ENCODE measurements at places on chromosomes 5 and 9.

GRCh38 chr9:137969685-137970084 is 92.1 kb downstream of the CACNA1B start:
- DNase-seq = no peak

- no peak for DNase-seq
Measured at GRCh38 chr5:112436144-112436543, 17.1 kb upstream of the EPB41L4A start.

- DNase-seq = no peak
Measured at GRCh38 chr5:109921735-109922380, 232.1 kb downstream of the MAN2A1 start.

DNA sequence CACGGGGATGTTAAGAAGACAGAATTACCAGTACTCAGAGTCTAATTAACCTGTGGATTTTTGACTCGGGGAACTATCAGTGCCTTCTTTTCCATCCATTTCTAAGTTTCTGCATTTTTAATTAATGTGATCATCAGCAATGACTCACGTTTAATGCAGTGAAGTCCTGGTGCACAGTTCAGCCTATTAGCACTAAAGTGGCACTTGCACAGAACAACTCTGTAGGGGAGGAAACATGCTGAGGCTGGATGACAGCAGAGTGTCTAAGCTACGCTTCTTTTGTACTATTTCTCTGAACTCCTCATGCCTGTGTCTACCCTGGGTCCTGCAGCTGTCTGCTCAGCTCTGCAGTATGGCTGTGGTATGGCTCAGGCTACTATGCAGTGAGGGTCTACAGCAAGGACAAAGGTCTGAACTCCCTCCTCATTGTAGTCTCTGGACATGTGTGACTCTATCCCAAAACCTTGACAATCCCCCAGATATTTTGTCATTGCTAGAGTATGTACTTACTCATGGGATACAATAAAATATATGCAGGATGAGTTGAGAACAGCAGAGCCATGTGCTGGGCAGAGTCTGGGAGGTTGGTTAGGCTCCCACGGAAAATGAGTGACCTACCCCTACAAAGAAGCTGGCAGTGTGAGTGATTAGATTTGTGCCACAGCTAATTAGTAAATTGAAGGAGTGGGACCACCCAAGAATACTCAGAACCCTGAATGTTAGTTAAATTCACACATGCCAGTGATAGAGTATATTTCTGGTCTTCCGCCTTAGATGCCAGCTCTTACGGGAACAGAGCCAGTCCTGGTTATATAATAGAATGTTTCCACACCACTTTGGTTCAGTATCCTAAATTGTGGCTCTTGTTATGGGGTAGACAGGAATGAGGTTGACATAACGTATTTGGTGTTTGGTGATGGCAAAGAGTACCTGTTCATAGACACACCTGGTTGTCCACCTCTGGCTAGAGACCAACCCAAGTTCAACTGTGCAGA is 148.0 kb downstream of the GHR start:
- DNase-seq = no peak

DNA sequence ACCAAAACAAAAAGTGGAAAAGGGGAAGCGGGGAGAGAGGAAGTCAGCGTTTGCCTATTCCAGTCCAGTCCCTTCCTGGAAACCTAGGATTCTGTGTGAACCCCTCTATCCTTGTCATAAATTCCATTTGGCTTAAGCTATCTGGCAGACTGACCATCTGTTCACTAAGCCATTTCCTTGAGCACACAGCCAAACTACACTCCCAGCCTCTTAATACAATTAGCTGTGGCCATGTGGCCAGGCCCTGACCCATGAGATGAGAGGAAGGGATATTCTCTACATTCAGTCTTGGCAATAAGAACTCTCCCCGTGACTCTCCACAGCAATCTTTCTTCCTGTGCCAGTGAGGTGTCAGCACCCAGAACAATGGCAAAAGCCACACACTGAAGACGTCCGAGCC is 424.8 kb downstream of the TLE1 start:
- no peak for DNase-seq

GRCh38 chr5:143550986-143551630 is 147.6 kb upstream of the NR3C1 start:
- no peak for DNase-seq

- DNase-seq = no peak
Measured at GRCh38 chr9:114608525-114608796, 2.6 kb upstream of the TMEM268 start.

GRCh38 chr9:121833061-121833460 is 181.6 kb downstream of the DAB2IP start:
- DNase-seq = no peak

DNA sequence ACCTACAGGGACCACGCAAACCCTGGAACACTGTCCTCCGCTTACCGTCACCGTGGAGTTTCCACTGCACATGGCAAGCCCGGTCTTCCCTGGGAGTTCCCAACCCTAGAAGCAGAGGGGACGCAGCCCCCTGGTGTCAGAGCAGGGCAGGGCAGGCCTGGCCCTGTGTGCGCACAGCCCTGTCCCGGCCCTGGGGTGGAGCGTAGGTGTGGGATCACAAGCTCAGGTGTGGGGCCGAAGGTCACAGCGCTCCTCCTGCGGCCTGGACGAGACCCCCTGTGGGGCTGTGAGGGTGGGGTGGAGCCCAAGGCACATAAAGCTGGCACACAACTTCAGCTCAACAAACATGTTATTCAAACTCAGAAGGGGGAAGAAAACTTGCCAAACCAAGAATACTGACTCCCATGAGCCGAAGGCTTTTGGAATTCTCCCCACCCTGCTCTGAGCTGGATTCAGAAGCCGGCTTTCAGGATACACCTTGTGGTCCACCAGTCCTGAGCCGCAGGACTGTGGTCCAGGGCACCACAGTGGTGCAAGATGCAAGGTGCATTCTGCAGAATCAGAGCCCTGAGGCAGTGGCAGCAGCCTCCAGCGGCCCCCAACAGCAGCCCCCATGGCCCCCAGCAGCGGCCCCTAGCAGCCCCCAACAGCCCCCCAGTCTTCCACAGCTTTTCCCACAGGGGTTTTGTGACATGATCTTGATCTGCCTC is 11.8 kb upstream of the EXOC3 start:
- peak; percentile 59 for DNase-seq

DNA sequence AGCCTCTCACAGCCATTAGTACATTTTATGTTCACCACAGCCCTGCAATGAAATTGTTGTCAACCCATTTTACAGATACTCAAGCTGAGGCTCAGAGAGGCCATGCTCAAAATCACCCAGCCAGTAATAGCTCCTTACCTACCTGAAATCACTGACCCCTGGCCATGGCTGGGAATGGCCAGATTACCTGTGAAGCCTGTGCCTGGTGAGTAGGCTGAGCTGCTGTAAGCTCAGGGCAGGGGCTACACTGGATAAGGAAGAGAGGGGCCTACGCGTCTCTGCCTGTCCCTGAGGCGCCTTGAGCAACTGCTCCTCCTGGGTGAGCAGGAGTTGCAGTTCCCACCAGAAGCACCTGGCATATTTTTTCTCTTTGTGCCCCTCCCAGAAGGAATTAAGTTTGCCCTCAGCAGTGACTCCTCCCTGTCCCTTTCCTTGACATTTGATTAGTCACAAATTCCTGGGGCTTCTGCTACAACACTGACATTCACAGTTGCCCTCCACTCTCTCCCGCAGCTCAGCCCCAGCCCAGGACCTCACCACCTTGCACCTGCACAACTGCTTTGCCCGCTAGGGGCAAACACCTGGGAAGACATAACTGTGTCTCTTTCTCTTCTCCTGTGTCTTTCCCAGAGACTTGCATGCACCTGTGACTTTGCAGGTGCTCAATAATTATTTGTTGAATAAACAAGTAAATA is 5.7 kb downstream of the CLTB start:
- DNase-seq = no peak

Data from A549 (cell line).